ENCODE measurements at places on chromosomes 4 and X. TPM values are rescaled to one million over a fixed set of nuclear protein-coding genes. Genes with fewer than 3 reads are reported as not detected.

Gene GABRA4
- not detected for total RNA-seq

Gene REST
- 1.5 TPM for total RNA-seq

Gene UBA1
- 503 TPM for total RNA-seq

Gene MAGEA4
- total RNA-seq, result not detected

Gene NAP1L2
- total RNA-seq, result 7.1 TPM

Gene IL1RAPL2
- 0.76 TPM for total RNA-seq

Gene SPANXA2
- total RNA-seq, result not detected

Gene RPA4
- total RNA-seq, result not detected

Gene FRMPD4
- 6.2 TPM for total RNA-seq

Gene TMSB15C
- 30.1 TPM for total RNA-seq

Gene FGF13
- total RNA-seq, result 34.2 TPM

Gene MEPE
- not detected for total RNA-seq

Gene IQCM
- not detected for total RNA-seq
